ENCODE measurements at places on chromosomes 7 and 10.
A peak's percentile ranks its signal among the peaks of the same experiment; 100 is the strongest.

DNA sequence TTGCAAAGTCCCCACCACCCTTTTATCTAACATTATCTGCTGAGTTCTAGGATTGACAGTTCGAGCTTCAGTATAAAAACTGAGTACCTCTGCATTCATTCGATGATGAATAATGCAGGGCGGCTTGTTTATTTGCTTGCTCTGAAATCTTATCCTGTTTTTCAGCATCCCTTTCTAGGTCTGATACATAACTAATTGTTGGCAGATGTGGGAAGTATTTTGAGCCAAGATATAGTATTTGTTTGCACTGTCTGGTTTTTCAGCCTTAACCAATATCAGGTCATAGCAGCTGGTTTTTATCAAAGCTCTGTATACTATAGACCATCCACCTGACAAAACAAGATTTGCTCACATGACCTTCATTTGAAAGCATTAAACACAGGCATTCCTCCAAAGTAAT, 161.4 kb downstream of the TFEC start:
- DNase-seq, result no peak

DNA sequence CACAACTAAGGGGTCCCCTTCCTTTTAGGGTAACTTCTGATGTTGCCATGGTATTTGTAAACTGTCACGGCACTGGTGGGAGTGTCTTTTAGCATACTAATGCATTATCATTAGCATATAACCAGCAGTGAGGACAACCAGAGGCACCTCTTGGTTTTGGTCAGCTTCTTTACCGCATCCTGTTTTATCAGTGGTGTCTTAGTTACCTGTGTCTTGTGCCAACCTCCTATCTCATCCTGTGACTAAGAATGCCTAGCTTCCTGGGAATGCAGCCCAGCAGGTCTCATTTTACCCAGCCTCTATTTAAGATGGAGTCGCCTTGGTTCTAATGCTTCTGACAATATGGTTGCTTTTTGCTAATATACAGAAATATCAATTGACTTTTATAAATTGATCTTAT, 54.9 kb downstream of the AHCYL2 start:
- DNase-seq, result no peak

GRCh38 chr10:31484431-31485135, 165.6 kb downstream of the ZEB1 start:
- no peak for DNase-seq

GRCh38 chr7:1758028-1758858, 88.2 kb downstream of the ELFN1 start:
- DNase-seq, result no peak

DNA sequence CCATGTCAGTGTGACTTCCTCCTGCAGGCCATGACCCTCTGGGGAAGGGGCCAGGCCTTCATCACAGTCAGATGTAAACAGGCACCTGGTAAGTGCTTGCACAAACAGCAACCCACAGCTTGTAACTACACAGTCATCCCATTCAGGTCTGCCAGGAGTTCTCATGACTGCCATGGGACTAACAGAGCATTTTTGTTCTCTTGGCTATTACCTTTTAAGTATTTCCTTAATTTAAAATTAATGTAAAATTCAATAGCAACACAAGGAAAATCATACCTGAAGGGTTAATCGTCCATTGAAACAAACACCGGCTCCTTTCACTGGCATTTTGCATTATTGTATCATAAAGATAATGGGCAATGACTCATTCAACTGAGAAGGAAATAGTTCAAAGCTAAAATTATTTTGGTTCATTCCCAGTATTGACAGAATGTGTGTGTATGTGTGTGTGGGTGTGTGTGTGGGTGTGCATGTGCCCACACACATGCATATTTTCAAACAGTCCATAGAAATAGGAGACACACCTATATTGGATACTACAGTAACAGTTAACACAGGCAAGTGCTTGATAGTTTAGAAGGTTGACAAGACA, 307.9 kb downstream of the WDR11 start:
- DNase-seq, result no peak

GRCh38 chr7:134941185-134941900, 45.0 kb upstream of the AGBL3 start:
- no peak for DNase-seq

DNA sequence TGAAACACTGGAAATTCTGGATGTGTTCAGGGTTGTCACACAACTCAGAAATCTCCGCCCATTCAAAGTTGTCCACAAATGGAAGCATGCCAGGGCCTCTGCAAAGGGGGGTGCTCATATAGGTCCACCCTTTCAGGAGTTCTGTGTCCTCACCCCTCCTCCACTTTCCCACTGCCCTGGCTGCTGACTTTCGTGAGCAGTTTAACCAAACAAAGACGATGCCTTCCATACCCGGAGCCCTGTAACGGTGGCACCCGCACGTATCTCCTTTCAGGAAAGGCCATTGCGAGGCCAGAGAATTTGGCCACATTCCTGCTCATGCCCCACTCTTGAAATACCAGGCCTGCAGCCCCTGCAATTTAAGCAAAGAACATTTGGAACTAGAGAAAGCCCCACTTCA, 1.4 kb downstream of the CPXM2 start:
- DNase-seq, result no peak

DNA sequence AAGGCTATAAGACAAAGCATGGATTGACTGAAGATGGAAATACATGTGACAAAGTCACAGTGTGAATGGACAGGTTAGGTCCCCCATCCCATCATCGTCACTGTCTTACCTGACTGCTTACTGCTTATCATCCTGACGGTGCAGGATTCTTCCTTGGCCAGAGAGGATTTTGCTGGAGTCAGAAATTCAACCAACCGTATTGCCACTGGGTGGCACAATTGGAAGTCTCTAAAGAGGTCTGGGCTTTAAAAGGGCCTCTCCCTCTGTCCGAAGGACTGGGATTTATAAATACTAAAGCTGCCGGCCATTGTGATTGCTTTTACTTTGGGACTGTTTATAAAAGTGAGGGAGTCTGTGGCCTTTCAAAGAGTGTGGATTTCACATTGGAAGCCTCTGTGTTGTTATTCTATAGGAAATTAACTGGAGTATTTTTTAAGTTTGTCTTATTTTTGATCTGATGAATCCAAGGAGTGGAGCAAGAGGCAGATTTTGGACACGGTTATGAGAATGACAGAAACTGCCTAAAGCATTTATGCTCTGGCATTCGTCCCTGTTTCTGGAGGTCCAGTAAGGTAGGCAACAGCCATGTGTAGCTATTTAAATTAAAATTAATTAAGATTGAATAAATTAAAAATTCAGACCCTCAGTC, 113.3 kb upstream of the CREB5 start:
- DNase-seq, result peak; percentile 58

GRCh38 chr10:97140902-97141745, 44.6 kb downstream of the SLIT1 start:
- DNase-seq, result no peak

GRCh38 chr10:75417522-75417927, 13.9 kb upstream of the LRMDA start:
- no peak for DNase-seq

GRCh38 chr7:52973126-52973525, 62.3 kb upstream of the POM121L12 start:
- no peak for DNase-seq

- no peak for DNase-seq
Measured at GRCh38 chr10:76911184-76911583, 726.4 kb downstream of the KCNMA1 start.

GRCh38 chr7:47473499-47474210, 108.3 kb downstream of the TNS3 start:
- no peak for DNase-seq

DNA sequence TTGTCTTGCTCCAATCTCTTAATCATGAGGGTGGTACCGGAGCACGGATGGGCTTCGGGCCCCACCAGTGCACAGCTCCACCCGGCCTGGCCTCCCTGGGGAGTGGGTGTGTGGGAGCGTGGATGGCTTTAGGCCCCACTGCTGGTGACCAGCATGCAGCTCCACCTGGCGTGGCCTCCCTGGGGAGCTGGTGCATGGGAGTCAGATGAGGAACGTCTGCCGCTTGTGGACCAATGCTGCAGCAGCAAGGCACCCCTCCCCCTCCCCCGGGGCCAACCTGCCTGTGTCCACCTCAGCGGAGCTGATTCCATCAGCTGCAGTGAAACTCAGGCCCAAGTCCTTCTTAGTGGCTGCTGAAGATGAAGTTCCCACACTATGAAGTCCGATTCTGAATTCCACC, 511.4 kb downstream of the PTPRN2 start:
- DNase-seq, result no peak

DNA sequence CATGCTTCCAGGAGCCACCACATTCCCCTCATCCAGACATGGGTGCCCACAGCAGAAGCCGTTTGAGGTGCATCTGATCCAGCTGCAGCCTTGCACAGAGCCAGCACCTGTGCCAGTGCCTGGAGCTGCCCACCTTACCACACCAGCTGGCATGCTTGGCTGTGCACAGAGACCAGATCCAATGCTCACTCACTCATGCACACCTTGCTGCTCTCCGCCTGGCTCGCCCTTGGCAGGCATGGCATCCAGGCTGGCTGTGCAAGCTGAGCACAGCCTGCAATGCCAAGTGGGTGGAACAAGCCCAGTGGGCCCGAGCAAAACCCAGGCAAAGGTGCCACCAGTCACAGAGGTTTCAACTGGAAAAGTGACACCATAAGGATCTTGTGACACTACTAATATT, 66.9 kb upstream of the SEMA3A start:
- DNase-seq, result no peak

DNA sequence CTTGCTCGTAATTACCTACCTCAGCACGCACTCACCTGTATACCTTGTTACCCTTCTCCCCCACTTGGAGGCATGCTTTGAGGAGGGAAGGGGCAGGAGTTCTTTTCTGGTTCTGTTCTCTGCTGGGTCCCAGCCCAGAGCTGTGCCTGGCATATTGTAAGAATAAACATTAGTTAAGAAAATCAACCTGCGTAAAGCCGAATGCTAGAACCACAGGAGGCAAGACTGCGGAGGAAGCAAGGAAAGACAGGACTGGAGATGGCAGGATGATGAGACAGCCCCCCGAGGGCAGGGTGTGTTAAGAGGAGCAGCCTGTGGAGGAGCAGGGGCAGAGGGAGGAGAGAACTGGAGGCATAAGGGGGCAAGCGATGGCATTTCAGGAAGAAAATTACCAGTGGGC, 9.5 kb downstream of the C10orf53 start:
- no peak for DNase-seq

GRCh38 chr7:111018447-111018846, 72.5 kb upstream of the LRRN3 start:
- DNase-seq, result no peak

- no peak for DNase-seq
Measured at GRCh38 chr10:34696423-34696822, 118.7 kb downstream of the PARD3 start.

DNA sequence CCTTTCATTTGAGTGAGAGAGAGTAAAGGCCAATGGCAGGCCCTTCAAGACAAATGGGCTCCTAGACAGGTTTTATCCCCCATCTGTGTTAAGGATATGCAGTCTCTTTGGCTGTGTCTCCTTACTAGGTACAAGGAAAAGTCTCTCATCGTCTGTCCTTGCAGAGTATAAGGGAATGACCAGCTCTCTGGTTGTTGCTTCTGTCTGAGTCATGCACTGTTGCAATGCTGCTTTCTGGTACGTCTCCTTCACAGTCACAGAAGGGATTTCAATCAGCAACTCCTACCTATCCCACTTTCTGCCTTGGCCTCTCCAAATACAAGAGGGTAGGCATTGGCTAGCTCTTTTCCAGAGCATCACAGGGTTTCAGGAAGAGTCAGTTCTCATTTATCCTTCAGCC, 48.1 kb downstream of the CTTNBP2 start:
- DNase-seq, result no peak

DNA sequence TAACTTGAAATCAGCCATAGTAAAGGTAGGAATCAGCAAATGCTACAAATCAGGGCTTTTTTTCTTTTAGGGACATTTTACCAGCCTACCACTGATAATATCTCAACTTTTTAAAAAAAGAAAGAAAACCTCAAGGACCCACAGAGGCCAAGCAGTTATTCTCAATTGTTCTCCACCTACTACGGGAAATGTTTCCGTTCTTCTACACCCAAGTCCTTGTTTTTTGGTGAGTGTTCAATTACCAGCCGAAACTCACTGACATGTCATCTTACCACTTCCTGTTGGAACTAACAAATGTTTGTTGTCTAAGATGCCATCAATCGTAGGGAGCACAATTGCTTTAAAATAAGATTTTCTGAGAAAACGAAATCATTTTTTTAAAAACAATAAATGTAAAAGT, 50.2 kb upstream of the CDK1 start:
- DNase-seq, result no peak

DNA sequence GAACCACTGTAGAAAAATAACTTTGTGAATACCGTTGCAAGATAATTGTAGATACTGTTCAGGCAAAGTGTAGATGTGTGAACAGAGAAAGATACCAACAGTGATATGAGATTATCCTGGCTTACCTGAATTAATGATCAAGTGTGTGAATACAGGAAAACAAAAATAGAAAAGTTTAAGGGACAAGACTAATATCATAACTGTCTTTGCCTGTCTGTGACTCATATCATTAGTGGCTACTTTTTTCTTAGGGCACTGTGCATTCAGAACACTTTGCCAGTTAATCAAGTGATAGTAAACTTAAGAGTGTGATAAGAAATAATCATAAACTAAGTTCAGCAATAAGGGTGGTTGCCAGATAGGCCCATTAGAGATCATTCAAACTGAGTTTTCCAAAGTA, 323.0 kb upstream of the LRGUK start:
- DNase-seq, result no peak

- DNase-seq, result no peak
Measured at GRCh38 chr7:115932880-115933279, 97.7 kb downstream of the TFEC start.

DNA sequence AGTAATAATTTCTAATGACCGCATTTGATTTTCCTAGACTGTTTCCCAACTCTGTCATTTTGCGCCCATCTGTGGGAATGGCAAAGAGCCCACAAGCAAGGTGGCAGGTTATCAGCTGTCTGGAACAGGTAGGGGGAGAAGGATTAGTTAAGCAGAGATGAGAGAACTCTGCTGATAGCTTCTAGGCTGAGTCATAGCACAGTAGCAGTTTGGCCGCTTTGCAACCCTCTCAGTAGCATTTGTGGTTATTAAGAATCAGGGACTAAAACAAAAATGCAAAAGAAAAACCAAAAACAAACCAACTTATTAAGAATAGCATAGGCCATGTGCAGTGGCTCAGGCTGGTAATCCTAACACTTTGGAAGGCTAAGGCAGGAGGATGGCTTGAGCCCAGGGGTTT, 602.7 kb upstream of the SORCS1 start:
- DNase-seq, result no peak

GRCh38 chr10:100167553-100168312, 18.1 kb downstream of the ERLIN1 start:
- DNase-seq, result no peak

GRCh38 chr10:117609095-117609795, 66.7 kb downstream of the EMX2 start:
- no peak for DNase-seq

DNA sequence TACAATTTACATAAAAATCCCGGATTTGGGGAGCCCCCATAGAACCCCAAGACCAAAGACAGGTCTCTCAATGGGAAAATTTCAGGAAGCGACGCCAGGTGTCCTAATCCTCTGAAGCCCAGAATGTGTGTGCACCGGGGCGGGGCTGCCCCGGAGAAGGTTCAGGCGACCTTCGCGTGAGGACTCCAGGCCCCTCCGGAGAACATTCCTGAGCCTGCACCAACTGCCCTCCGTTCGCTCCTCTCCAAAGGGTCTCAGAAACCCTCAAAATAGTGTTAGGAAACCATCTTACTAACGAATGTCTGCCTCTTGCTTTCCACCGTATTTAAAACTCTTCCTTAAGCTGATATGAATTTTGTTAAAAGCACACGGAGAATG, 78.5 kb upstream of the INSIG1 start:
- no peak for DNase-seq

Data from NCI-H1417 treated with DMSO at 0.1 percent for 48 hours (cell line).